NCI-H2029 treated with DMSO at 0.1 percent for 48 hours (cell line): ENCODE measurements at places on chromosomes 3 and 15.

- DNase-seq: no peak
These were observed 6.1 kb downstream of the ANP32A start for GRCh38 chr15:68814596-68814995.

DNA sequence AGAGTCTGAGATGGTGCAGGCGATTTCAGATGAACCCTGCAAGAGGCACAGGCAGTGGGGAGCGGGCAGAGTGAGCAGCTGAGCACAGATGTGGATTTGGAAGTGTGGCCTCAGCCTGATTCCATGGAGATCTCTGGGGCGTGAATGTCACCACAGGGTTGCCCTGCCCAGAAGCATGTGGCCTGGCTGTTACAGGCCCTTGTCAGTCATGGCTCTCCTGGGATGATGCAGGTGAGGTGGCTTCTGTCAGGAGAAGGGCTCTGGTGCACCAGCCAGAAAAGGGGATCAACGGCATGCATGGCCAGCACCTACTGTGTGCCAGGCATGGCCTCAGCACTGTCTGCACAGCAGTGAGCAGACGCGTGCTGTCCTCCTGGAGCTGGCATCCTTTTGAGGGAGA lies 11.9 kb downstream of the HDAC11 start:
- DNase-seq: no peak

DNA sequence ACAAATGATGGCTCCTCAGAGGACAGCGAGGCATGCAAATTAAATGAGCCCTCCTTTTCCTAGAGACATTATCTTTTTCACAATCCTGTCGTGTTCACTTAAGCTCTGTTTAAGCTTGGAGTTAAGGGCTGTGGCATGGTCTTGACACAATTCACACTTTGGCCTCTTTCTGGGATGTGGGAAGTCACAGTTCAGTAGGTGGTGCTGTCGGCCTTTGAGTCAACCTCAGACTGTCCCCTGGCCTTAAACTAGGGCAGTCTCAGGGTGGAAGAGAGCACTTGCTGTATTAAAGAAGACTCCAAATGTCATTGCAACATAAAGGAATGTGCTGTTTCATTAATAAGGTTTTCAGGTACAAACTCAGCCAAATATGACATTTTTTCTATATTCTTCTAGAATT lies 351.0 kb downstream of the MCTP2 start:
- no peak for DNase-seq

DNA sequence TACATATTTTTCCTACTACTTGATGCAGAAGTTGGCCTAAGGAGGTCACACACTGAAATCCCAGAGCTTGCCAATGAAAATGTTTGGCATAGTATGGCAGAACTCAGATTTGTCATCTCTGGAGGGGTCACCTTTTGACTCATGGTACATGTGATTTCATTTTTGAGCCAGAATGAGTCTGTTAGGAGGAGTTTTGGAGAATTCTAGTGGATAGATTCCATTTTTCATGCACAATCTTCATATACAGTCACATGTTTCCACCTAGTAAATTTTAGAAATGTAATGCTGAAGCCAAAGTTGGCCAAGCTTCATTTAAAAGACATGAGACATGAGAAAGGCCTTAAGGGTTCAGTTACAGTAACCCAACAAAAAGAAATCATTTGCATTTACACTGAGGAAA lies 97.8 kb upstream of the IGSF10 start:
- no peak for DNase-seq

- DNase-seq: no peak
These were observed 94.0 kb upstream of the THBS1 start for GRCh38 chr15:39486621-39487457.

- no peak for DNase-seq
These were observed 56.7 kb upstream of the LMOD3 start for GRCh38 chr3:69178838-69179739.

- DNase-seq: no peak
These were observed 33.1 kb downstream of the EIF4E3 start for GRCh38 chr3:71692139-71692538.

DNA sequence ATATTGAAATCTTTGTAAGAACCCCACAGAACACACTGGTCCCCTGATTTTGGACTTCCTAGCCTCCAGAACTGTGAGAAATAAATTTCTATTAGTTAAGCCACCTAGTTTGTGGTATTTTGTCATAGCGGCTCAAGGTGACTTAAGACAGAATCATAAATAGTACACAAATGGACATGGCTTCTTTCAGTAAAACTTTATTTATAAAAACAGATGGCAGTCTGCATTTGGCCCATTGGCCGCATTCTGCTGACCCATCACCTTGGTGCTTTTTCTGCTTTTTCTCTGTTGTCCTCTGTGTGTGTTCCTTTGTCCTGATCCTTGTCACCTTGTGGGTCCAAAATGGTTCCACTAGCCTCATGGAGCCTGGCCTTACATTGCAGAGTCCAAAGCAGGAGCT lies 363.6 kb downstream of the PTPRG start:
- DNase-seq: no peak

DNA sequence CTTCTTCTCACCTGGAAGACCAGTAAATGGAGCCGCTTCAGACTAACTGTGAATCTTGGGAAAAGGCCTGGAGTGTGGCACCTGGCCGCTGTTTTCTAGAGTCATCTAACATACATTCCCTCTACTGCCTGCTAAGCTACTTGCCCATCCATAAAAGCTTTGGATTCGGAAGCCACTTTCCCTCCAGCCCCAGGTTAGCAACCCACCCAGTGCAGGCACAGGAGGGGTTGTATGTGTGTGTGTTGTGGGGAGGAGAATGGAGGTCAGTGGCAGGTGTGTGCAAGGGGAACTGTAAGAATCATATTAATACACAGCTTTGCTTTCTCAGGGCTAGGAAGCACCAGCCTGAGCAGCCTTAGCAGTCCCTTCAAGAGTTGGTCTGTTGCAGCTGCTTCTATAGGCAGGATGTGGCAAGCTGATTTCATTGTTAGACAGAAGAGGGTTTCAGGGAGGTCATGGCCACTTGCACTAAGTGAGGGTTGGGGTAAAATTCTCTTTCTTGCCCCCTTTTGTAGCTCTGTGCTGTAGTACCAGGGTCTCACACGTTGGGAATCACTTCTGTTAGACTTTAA lies 8.9 kb downstream of the NSUN3 start:
- DNase-seq: no peak

DNA sequence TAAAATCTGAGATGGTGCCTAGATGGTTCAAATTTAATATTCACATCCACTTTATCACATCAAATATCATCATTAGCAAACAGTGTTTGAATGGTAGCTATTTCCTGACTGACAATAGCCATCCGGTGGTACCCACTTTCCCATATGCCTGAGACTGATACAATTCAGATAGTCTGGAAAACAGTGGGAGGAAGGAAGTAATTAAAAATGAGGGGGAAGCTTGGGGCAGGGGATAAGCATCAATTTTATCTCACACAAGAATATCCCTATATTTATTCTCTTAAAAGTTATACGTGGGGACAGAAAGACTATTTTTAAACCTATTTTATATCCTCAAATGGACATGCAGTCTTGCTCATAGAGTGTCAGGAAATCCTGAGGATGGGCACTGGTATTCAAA lies 122.5 kb upstream of the GAP43 start:
- DNase-seq: no peak

DNA sequence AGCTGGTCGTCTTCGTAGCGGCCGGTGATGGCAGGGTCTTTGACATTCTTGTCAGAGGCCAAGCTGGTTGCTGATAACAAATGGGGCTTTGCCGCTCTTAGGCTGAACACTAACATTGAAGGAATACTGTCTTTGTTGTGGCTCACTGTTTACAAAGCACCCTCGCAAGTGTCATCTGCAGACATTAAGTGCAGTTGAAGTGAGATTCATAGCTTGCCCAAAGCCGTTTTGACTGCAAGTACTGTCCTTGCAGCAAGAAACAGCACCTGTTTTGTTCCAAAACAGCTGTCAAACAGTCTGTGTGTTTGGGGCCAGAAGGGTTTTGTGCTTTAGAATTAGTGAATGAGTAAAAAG lies 568 bp downstream of the SENP2 start:
- DNase-seq: no peak

- DNase-seq: no peak
These were observed 62.0 kb downstream of the TTBK2 start for GRCh38 chr15:42858540-42858939.

DNA sequence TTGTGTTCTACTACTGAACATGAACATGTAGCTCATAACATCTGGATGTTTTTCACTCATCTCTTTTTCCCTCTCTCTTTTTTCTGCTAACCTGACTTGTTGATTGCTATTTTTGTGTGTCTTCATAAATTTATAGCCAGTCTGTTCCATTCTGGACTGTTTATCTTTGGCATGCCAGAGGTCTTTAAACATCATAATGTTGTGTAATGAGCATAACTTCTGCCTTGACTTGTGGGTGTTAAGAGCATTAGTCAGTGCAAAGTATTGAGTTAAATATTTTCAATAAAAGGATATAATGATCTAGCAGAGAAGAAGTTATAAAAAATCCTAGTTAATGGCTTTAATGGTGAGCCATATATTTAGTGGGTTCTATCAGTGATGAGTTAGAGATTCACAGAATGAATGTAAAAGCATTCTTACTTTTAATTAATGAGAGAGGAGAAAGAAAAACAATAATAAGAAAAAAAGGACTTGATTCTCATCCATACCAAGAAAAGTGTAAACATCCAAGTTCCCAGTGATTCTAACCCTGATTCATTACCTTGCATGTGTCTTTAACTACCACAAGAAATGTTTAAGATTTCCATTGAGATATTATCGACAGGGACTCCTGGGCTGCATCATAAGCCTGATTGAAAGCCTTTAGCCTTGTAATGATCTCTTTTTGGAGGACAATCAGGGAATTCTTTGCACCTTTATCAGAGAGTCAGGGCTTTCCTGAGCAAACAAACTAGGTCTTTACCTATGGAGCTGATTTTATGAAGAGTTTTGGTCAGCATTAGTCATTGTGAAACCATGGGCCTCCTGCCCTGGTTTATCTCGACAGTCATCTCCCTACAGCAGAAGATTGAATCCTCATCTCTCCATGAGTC lies 22.9 kb downstream of the MITF start:
- DNase-seq: no peak

- DNase-seq: no peak
These were observed 91.1 kb downstream of the USP13 start for GRCh38 chr3:179743913-179744312.

DNA sequence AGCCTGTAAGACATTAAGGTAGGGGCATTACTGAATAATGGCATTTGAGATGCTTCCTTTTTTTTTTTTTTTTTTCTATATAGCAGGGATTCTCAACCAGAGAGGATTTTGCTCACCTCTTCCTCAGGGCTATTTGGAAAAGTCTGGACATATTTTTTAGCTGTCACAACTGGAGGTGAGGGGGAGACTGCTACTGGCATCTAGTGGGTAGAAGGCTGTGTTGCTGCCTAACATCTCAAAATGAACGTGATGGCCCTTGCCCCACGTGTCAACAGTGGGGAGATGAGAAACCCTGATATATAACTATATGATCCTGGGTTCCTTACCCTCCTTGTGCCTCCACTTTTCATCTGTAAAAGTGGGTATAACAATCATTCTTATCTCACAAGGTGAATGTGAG lies 71.9 kb downstream of the CADPS start:
- no peak for DNase-seq
